ENCODE measurements at places on chromosomes 3 and 15.
A peak's percentile ranks its signal among the peaks of the same experiment; 100 is the strongest.

- no peak for DNase-seq
These were observed 220.8 kb upstream of the ATP10A start for GRCh38 chr15:26083896-26084295.

DNA sequence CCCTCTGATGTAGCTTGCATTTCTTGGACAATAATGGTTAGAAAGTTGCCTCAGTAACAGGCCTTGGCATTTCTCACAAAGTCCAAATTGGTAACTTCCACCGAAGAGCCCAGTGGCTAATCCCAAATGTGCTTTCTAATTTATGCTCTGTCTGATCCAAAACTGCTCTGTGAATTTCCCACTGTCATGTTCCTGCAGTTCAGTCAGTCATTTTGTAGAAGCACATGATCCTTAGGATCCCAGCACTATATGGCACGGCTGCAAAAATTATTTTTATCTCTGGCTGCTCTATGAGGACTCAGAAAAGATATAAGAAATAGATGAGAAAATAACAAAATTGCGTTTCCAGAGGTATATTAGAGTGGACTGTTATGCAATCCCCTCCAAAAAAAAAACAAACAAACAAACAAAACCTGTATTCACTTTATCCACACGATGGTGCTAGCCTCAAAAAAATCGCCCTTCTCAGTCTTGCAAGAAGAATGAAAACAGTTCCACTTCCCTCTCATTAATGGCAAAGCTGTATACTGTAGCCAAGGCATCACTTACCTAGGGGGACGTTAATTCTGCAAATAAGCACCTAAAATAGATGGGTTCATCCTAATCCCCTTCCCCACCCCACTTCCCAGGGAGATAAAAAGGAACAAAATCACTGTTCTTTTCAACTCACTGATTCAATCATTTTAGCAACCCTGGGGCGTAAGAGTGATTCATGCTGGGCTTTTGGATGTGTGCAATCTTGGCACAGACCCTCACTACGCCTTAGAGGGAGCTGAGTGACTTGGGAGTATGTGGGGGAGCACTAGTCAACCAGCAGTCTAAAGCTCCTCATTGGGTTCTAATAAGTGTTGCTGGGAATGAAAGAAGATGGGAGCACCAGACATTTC, 61.3 kb downstream of the TMCO5A start:
- peak; percentile 14 for DNase-seq

DNA sequence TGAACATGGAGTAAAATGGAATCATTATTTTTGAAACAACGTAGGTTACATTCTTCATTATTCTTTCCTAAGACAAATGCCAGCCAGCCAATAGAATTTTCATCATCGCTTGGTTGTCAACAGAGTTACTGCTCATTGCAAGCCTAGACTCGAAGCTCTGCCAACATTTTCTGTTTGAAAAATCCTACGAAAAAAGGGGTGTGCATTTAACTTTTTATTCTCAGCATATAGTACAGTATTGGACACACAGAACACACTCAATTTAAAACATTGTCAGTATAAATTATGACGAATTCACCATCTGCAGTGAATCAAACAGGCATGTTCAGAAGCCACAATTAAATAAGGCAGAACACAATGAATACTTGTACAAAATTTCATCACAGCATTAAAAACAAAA, 232.1 kb downstream of the NR1D2 start:
- DNase-seq = no peak

GRCh38 chr15:36066757-36067156, 512.7 kb upstream of the CDIN1 start:
- DNase-seq = no peak

GRCh38 chr3:169457807-169458697, 205.5 kb downstream of the MECOM start:
- DNase-seq = peak; percentile 48

DNA sequence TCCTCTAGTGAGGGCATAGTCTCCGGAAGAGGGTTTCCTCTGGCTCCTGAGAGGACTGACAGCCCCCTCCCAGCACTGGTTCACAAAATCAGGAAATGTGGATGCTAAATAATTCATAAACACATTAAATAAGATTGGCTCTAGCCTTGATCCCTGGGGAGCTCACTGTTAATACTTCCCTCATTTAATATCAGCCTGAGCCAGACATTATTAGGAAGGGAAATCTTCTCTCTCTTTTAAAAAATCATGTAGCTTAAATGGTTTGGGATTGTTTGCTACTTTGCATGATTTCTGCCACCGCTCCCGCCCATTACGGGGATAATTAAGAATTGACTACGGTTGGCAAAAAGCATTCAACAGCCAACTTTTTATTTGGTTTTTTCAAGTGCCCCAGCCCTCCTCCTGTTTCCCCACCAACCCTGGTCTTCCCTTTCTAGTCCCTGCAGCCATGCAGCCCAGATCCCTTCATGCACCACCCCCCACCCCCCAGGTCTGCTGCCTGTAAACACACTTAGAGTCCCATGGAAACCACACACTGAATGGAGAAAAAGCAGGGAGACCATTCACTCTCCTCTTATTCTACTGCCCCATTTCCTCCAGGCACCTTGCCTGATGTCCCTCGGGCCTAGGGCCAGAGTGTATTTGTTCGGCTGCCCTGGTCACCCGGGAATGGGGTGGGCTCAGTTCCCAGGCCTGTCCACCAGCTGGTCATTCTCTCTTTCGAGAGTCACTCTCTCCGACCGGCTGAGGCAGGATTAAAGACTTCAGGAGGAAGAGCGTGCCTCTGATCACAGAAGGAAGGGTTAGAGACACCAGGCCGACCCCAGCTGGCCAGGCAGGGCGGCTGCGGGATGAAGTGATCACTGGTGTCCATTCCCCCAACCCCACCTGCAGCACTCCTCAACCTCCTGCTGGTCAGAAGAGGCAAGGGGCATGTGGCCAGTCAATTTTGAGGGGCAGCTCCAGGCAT, 45.1 kb downstream of the SEMA5B start:
- DNase-seq = no peak

DNA sequence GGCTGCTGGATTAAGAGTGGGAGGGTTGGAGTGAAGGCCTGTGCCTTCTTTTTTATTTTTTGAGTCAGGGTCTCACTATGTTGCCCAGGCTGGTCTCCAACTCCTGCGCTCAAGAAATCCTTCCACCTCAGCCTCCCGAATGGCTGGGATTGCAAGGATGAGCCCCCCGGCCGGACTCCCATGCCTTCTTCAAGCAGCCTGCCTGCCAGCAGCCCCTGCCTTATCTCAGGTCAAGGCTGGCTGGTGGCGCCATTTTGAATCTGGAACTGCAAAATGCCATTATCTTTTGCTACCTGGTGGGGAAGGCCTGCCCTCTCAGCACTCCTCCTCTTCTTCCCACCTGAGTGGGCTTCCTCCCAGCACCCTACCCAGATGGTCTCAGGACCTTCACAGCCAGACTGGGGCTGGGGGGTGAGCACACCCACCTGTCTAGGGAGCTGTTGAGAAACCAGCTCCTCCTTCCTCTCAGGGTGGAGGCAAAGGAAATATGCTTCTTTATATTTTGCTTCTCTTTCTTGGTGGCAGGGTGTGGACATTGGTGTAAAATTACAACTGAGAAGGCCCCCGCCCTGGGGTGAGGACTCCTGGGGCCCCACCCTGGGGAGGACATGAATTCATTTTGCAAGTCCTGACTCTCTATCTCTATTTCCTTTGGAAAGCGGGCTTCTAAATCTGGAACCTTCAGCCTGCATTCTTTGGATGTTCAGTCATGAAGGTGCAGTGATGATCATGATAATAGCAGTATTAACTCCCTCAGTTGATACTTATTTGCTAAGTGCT, 7.7 kb upstream of the FLNB start:
- no peak for DNase-seq

- DNase-seq = peak; percentile 52
These were observed at the start of gene CX3CR1 for GRCh38 chr3:39279745-39280517. CX3CR1 (minus strand) TSS chr3:39280036; CDS start chr3:39266509, 13,527 bp downstream.

DNA sequence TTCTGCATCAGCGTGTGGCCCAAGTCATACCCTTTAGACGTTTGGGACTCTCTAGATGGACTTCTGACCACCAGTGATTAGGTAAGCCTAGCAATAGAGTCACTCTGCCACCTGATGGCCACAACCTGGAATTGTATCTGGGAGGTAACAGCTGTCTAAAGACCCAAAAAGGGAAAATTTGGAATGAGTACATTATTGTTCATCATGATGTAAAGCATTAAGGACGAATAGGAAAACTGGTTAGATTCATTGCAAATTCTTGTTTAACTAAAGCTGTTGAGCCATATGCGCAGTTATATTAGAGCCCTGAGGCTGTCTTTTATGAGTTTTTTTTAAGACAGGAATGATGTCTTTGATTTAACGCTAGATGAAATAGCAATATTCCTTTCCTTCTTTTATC, 63.6 kb downstream of the FAM81A start:
- peak; percentile 48 for DNase-seq

- no peak for DNase-seq
These were observed 31.4 kb downstream of the RGMA start for GRCh38 chr15:93057618-93058017.

- DNase-seq = no peak
These were observed 800.7 kb downstream of the NAALADL2 start for GRCh38 chr3:175659670-175660350.

GRCh38 chr15:55989383-55989782, 4.0 kb downstream of the NEDD4 start:
- no peak for DNase-seq

DNA sequence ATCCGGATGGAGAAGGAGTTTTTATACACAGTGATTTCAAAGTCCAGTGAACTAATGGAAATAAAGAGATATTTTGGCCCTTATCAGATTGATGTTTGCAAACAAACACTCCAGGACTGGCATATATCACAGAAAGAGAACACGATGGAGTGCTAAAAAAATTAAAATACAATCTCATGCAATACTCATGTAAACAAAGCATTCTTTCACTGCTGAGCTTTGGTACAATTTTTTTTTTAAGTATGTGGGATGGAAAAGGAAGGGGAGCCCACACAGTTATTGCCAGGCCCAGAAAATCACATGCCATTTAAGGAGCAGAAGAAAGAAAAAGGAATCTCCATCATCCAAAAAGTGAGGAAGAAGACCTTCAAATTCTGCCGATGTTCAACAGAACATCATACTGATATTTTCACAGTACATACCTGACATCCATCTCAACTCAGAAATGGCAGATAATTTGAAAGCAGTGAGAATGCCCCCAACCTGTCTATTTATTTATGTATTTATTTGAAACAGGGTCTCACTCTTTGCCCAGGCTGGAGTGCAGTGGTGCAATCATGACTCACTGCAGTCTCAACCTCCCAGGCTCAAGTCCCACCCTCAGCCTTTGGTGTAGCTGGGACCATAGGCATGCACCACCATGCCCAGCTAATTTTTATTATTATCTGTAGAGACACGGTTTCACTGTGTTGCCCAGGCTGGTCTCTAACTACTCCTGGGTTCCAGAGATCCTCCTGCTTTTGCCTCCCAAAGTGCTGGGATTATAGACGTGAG, 107.5 kb upstream of the SLC2A2 start:
- DNase-seq = no peak

DNA sequence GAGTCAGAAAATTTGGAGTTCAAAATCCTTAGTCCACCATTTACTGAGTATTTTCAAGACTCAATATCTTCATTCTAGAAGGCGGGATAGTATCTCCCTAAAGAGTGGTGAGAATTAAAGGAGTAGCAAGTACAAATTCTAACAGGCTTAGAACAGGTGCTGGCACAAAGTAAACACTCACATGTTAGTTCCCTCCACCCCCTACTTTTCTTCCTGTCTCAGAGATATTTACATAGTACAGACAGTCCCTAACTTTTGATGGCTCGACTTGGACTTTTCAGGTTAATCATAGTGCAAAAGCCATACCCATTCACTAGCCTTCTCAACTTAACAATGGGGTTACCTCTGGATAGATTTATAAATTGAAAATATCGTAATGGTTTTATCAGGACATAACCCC, 476.2 kb upstream of the RASGRP1 start:
- DNase-seq = peak; percentile 50

- no peak for DNase-seq
These were observed 85.4 kb downstream of the RBPMS2 start for GRCh38 chr15:64690008-64690407.

GRCh38 chr3:56754741-56755417, 46.9 kb downstream of the ARHGEF3 start:
- DNase-seq = no peak

GRCh38 chr15:63067976-63068743, 25.6 kb downstream of the TPM1 start:
- DNase-seq = no peak

DNA sequence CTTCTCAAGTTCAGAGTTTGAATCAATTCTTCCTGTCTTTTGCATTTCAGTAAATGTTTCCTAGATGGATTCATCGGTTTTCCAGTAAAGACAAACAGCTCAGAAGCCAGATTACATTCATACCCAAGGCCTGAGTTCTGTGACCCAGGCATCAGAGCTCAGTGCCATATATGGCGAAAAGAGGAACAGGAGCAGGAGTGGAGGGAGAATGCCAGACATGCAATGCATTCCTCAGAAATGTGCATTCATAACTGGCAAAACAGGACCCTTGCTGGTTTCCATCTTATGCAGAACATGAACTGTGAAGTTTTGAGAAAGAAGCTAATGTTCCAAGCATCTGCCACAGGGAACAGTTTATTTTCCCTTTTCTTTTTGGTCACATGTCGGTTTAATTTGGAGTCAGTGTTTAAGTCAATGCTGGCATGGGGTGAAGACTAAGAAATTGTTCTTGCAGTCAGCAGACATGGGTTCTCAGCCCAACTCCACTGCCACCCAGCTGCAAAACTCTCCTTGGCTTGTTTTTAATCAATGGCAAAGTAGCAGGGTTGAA, 116.5 kb downstream of the LPP start:
- no peak for DNase-seq

GRCh38 chr15:78259232-78259631, 5.1 kb upstream of the DNAJA4 start:
- no peak for DNase-seq

GRCh38 chr3:81462921-81463320, 298.5 kb downstream of the GBE1 start:
- DNase-seq = no peak

DNA sequence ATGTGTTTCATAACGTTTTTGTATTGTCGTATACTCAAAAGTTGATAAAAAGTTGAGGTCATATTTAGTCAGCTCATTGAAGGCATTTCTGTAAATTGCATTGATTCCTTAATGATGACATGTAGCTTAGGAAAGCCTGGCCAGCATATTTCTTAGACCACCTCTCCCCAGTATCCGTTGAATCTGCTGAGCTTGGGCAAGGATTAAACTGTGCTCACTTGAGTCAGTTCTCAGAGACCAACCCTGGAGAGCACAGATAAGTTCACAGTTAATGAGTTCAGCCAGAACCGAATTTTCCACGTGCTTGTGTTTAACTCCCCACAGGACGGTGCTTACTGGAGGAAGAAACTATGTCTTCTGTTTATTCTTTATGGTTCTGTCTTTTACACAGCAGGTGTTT, 132.7 kb downstream of the SLC25A26 start:
- no peak for DNase-seq

- DNase-seq = peak; percentile 61
These were observed 1.3 kb upstream of the HACD2 start for GRCh38 chr3:123586131-123586530.

- peak; percentile 63 for DNase-seq
These were observed 203.7 kb downstream of the SLC9A9 start for GRCh38 chr3:143644370-143645089.

DNA sequence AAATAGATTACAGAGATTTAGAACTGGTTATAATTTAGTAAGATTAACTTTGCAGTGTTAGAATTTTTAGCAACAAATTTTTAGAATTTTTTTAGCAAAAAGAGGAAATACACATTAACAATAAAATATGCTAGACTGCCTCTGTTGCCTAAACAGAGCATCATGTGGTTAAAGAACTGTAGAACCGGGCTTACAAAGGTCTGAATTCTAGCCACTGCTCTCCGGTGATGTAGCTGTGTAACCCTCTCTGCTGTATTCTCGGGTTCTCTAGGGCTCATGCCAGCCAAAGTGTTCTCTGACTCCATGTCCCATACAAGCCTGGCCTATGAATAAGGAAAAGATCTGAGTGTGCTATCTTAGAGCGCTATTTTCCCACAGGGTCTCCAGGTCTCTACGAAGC, 2.9 kb upstream of the P2RY12 start:
- DNase-seq = no peak

All from NCI-H510A treated with DMSO at 0.1 percent for 48 hours (cell line).